ENCODE measurements at places on chromosomes 12 and 14.
A peak's percentile ranks its signal among the peaks of the same experiment; 100 is the strongest.

DNA sequence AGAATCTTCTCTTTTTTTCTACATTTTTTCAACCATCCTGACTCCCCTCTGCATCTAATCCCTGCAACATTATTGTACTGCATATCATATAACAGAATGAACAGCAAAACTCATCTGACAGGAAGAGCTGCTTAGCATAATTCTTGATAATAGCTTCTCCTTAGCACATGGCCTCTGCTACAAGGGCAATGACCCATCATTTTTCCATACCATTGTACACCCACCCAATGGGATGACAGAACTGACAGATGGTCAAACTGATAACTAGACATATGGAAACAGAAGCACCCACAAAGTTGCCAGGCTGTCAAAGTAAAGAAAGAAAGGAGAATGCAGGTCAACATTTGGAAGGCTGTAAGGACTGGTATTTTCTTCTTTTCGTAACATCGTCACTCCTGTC, 390.4 kb upstream of the USP15 start:
- DNase-seq: no peak

- no peak for DNase-seq
Measured at GRCh38 chr12:101490286-101490920, 15.3 kb downstream of the SPIC start.

DNA sequence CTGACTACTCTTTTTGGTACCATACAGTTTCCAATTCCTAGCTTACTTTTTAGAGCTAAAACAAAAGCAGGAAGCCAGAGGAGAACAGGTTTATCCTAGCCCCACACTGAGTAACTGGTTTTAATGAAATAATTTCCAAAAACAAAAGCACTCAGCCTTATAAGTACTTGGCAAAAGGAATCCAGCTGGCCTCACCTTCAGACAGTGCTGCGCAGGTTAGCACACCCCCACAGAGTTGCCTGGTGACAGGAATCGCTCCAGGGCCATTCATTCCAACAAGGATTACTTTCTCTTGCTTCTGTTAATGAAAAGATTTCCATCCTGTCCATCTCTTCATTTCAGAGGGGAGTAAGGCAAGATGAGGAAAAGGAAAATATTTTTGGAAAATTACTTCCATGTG, 84.6 kb downstream of the SCFD1 start:
- no peak for DNase-seq

- no peak for DNase-seq
Measured at GRCh38 chr14:53807108-53807507, 149.5 kb downstream of the BMP4 start.

DNA sequence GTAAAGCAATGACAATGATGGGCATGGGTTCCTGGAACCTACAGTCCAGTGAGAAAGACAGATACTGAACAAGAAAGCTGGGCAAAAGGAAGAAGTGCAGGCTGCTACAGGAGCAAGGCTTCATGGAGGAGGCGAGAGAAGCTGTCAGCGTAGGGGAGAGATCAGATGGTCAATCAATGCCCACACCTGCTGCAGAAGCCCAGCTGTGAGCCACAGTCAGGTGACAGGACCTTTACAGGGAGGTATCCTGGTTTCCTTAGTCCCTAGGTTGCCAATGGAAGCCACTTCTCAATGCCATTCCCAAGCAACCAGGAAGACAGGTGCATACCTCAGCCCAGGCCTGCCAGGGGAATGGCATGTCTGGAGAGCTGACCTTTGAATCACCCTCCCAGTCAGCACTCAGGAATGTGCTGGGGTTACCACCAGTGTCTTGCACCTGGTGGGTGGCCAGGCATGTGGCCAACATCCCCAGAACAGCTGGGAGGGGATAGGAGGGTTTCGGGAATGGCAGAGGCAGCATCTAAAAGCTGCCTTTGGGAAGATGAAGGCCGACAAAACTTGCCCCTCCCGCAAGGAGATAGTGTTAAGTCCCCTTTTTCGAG, 170.3 kb downstream of the TTC7B start:
- no peak for DNase-seq

- no peak for DNase-seq
Measured at GRCh38 chr12:96409731-96410130, 9.5 kb upstream of the CDK17 start.

DNA sequence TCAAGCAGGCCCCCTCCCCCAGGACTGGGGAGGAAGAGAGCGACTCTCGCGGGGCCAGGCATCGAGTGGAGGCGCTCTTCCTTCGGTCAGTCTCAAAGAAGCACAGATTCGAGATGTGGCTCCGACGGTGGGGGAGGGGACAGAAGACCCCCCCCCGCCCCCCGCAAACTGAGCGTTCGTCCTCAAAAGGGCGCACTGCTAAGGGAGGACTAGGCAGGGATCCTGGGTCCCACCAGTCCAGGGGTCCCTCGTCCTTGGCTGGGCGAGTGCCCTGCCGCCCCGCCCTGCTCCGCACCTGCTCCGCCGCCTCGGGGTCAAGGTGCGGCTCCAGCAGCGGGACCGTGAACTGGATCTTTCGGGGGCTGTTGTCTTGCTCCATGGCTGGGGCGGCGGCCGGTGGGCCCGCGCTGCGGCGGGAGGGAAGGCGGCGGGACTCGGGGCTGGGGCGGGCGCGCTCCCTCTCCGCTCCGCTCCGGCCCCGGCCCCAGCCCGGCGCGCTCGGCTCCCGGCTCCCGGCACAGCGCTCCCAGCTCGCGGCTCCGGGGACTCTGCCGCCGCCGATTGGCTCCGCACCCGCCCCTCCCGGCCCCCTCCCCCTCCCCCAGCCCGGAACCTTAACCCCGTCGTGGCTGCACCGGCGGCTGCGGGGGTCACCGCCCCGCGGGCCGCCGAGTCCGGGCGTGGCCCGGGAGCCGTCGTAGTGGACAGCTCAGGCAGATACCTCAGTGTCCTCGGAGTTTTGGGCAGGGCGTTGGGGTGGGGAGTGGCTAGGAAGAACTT, at the start of gene PPP1R1A:
Gene PPP1R1A (minus strand): TSS at position 550 of the 780 bp plus-strand sequence. CDS start 171 bp downstream, at position 379.
- no peak for DNase-seq

DNA sequence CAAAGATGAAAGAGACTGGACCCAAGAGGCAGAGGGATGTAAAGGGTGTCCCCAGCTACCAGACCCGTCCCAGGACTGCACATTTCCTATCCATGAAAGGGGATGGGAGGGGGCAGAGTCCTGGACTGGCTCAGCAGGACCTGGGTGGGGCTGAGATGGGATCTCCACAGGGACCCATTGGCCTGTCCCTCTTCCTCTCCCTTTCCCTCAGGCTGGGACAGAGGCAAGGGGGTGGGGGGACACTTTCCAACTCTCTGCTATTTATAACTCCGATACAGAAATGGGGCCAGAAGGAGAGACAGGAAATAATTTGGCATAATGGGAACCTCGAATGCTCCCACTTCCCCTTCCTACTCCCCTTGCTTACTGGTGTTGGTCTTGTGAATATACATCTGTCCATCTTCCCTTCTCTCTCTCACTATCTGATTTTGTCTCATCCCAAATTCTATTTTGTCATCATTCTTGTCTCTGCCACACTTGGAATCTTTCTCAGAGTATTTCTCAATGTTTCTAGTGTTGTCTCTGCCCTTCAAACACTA, 1.1 kb upstream of the ITGA7 start:
- no peak for DNase-seq

GRCh38 chr12:94203796-94204195, 55.4 kb downstream of the PLXNC1 start:
- no peak for DNase-seq

- DNase-seq: no peak
Measured at GRCh38 chr14:96265383-96266095, 9.5 kb downstream of the BDKRB1 start.

- no peak for DNase-seq
Measured at GRCh38 chr12:129540954-129541353, 362.9 kb downstream of the TMEM132D start.

- peak; percentile 22 for DNase-seq
Measured at GRCh38 chr12:1277905-1278304, 286.9 kb downstream of the ERC1 start.

DNA sequence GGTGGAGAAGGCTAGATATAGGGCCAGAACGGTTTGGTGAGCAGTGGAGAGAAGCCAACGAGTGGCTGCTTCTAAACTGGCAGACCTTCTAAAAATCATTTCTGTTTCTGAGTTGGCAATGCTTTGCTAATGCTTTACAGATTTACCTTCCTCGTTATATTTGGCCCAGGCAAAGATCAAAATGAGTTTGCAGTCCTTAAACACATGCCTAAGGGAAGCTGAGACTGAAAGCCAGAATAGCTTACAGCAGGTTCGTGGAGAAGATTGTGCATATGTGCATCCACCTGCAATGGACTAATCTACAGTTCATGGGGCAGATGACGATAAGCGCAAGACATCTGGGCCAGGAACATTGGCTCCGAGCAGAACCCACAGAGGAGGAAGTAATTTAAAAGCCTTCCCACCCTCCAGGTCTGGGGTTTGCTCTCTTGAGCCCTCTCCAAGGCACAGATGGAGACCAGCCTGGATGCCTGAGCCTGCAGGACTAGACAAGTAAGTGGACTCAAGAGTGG, 99.4 kb downstream of the NINJ2 start:
- no peak for DNase-seq

DNA sequence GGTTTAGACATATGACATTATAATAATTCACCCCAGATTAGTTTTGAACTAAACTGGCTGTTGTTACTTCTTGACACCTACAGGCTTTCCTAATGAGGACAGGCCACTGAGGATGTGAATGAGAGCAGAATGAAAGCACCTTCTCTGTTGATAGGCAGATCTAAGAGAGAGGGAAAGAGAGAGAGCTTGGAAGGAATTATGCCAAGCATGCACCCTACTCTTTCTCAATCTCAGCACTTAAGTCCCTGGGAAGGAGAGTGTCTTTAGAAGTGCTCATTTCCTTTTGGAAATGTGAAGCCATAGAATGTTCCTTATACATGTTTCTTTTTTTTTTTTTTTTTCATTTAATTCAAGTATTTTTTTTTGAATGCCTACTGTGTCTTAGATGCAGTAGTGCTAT, 49.0 kb downstream of the TBC1D15 start:
- DNase-seq: no peak

DNA sequence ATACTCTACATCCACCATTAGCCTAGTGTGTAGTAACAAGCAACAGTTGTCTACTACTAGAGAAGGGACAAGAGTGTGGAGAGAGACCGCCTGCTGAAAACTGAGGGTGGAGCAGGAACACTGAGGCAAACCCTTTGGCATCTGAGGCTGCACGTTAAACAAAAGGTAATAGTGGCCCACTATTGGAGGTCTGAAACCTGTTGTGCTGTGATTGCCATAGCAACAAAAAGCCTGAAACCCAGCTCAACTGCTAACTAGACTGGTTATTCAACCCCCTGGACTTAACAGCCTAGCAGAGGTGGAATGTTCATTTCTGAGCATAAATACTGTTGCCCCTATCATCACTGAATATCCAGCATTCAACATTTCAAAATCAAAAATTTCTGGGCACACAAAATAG, 43.0 kb downstream of the PPP4R4 start:
- no peak for DNase-seq

DNA sequence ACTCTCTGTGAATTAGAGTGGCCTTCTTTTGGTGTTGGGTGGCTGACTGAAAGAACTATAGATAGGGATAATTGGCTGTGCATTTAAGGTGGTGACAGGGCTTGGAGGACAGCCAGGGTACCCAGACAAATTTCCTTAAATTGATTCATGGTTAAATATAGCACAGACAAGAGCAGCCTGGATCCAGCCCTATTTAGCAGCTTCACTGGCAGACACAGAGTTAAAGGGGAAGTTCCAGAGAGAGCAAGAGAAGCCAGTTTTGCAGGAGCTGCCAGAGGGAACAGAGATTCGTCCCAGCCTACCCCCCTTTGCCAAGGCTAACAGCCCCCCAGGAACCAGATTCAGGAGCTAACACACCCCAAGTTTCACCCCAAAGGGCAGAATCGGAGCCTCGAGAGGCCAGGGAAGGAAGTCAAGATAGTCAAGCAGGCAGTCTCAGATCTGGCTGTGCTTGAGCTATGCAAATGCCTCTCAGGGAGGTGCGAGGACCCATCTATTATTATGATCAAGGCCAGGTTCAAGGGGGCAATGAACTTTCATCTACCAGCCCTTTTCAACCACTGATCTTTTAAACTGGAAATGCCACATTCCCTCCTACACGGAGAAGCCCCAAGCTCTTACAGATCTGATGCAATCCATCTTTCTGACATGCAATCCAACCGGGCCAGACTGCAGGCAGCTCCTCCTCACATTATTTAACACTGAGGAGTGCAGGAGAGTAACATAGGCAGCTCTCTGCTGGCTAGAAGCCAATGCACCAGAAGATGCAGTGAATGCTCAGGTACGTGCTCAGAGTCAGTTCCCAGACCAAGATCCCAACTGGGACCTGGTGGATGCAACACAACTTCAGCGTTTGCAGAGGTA, 58.2 kb downstream of the DHRS2 start:
- DNase-seq: no peak

GRCh38 chr12:5889381-5890047, 55.5 kb downstream of the ANO2 start:
- DNase-seq: no peak

- DNase-seq: no peak
Measured at GRCh38 chr14:22320362-22320750, 268.7 kb downstream of the DAD1 start.

- DNase-seq: no peak
Measured at GRCh38 chr12:6383572-6384498, at the start of gene LTBR. Gene LTBR, plus strand, starts transcription at chr12:6384162. Its CDS starts 197 bp downstream, at chr12:6384359.

- DNase-seq: no peak
Measured at GRCh38 chr12:125351788-125352187, 286.6 kb downstream of the AACS start.

DNA sequence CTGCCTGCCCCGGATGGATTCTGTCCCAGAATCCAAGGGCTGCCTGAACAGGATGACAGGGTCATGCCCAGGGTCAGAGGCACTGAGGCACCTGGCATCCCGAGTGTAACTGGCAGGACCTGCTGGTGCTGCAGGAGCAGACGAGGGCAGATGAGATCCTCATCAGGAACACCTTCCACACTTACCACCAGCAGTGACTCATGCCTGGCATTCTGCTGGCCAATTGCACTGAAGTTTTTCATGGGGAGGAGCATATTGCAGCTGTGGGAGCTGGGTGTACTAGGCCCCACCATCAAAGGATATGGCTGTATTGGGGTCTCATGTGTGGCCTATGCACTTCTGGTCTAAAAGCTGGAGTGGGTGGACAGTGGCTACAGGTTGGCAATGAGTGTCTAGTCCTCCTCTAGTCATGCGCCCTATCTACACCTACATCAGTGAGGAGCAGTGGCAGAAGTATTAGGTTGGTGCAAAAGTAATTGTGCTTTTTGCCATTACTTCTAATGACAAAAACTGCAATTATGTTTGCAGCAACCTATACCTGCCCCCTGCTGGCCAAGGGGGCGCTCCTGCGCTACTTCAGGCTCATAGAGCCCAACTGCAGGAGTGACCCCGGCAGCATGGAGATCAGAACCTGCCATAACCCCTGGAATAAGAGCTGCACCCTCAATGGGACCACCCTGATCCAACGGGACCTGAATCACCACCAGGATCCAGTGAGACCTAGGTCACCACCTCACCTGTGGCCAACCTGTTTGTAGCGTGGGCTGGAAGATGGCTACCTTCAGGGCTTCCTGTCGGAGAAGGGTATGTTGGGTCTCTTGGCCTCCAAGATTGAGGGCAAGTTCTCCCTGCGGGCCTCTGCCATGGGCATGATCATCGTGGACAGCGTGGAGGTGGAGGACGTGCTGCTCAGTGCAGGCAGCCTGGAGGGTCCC, 8.0 kb upstream of the C12orf42 start:
- DNase-seq: peak; percentile 64

GRCh38 chr14:103343905-103344797, 10.1 kb downstream of the EIF5 start:
- DNase-seq: no peak
